ENCODE measurements at places on chromosomes 5 and 9.

DNA sequence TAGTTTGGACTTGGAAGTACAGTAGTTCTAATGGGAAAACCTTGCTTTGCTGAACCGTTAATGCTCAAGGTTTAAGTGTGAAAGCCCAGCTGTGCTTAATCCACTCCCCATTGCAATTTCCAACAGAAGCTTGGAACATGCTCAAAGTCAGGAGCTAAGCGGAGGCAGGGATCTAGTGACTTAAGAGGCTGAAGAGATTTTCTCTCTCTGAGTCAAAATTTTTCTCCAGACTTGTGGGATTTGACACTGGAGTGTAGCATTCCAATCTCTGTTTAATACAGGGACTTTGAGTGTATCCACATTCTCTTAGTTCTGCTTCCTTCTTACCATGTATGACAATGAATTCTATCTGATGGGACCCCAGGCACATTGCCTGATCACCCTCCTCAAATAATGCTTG lies 471.8 kb downstream of the KIF4B start:
- no peaks in the 10 kb centered on the region for H3K36me3 ChIP-seq
- H3K27me3 ChIP-seq: peaks cover 2% of the 10 kb centered on the region
- DNase-seq: no peak
- H3K4me1 ChIP-seq: no peaks in the 10 kb centered on the region

DNA sequence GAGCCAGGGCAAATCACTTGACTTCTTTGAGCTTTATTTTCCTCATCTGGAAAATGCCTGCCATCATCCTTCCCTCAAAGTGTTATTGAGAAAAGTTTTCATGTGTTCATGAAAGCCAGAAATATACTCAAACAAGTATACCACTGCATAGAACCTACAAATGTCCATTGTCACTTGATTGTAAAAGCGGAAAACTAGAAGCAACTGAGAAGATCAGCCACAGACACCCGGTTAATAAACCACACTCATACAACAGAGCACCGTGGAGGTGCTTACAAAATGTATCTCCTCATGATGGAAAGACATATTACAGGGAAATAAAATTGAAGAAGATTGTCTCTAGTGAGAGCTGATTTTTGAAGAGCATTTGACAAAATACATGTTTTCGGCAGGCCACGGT lies 117.2 kb upstream of the MSX2 start:
- no peak overlapping the region for H3K27ac ChIP-seq
- no peak for DNase-seq
- H3K27me3 ChIP-seq: no peaks in the 10 kb centered on the region
- no peak overlapping the region for H3K4me3 ChIP-seq
- H3K4me1 ChIP-seq: no peaks in the 10 kb centered on the region
- no peaks in the 10 kb centered on the region for H3K36me3 ChIP-seq

- no peaks in the 10 kb centered on the region for H3K36me3 ChIP-seq
- peaks cover 7% of the 10 kb centered on the region for H3K4me1 ChIP-seq
- DNase-seq: no peak
Measured at GRCh38 chr9:123749580-123750202, 180.2 kb downstream of the DENND1A start.

GRCh38 chr5:56638768-56639238 lies 176.5 kb upstream of the MAP3K1 start:
- no peaks in the 10 kb centered on the region for H3K36me3 ChIP-seq
- H3K27me3 ChIP-seq: peaks cover 43% of the 10 kb centered on the region
- no peak for DNase-seq
- H3K27ac ChIP-seq: no peak overlapping the region

DNA sequence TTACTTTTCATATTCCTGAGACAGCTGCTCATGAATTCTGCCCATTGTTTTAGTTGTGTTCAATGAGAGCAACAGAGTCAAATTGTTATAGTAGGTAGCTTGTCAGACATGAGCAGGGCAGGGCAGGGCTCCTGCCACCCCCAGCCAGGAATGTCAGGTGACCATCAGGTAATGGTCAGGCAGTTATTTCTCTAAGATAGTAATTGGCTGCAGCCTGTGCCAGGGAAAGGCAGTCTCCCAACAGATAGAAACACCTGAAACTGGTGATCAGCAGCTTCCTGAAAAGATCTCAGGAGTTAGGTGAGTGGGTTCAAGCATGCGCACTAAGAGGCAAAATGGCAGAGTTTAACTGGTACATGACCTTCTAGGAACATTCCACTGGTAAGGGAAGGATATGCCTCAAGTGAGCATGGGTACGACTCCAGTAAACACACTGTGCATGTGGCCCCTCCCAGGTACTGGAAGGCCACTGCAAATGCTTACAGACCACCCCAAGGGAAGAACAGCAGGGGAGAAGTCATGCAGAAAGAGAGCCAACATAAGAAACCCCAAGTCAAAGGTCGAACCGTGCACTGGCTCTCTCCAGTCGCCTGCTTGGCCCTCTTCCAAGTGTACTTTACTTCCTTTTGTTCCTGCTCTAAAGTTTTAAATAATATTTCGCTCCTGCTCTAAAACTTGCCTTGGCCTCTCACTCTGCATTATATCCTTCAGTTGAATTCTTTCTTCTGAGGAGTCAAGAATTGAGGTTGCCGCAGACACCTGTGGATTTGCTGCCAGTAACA lies 25.1 kb downstream of the CARTPT start:
- no peak for DNase-seq
- peaks cover 6% of the 10 kb centered on the region for H3K4me1 ChIP-seq
- H3K36me3 ChIP-seq: no peaks in the 10 kb centered on the region
- peaks cover 31% of the 10 kb centered on the region for H3K27me3 ChIP-seq
- H3K4me3 ChIP-seq: no peak overlapping the region

DNA sequence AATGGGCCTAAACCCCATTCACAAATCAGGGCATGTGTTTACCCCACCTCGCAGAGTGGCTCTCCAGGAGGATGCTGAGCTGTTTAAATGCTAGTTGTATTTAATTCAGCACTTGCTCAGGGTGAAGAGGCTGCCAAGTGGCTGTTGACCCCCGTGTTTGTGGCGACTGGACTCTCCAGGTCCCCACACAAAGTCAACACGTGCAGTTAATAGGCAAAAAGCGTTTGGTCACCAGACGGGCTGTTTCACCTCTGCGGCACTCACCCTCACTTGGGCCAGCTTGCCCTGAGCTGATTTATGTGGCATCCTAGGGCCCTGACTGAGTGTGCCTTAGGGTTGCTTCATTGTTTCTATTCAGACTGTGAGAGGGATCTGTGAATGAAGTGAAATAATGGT lies 152.3 kb downstream of the GAS1 start:
- no peak overlapping the region for H3K4me3 ChIP-seq
- no peak for DNase-seq
- H3K27me3 ChIP-seq: no peaks in the 10 kb centered on the region
- no peaks in the 10 kb centered on the region for H3K4me1 ChIP-seq

DNA sequence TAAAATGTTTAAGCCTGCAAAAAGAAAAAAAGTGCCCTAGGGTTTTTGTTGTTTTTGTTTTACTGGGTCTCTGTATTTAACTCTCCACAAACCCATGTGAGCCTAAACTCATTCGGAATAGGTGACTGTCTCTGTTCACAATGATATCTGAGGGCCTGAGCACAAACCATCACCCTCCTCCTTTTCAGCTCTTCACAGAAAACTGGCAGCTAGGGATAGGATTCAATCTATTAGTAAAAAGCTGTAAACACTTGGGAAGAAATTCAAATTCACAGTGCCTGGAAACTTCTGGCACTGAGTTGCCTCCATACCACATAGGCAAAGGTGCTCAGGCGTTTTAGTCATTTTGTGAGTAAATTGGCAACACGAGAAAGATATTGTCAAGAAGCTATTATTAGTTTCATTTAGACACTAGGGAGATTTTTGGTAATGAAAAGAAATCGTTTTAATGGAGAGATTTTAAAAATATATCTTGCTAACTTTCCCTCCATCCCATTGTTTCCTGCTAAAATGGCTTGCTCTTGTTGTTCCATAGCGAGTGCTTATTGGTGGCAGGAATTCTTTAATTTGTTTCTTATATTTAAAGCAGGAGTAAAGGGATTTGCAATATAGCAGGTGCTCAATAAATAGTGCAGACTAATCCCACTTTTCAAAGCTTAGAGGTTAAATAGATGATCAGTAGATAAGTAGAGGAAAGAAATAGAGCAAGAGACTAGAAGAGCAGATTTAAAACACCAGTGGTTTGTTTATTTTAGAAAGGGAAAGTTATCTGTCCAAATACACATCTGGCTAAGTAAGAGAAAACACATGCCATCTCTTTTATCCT lies 9.7 kb downstream of the FOXD1 start:
- no peak overlapping the region for H3K4me3 ChIP-seq
- H3K27me3 ChIP-seq: peaks cover 87% of the 10 kb centered on the region
- H3K36me3 ChIP-seq: peaks cover 1% of the 10 kb centered on the region
- no peak overlapping the region for H3K27ac ChIP-seq
- DNase-seq: no peak
- peaks cover 4% of the 10 kb centered on the region for H3K4me1 ChIP-seq

DNA sequence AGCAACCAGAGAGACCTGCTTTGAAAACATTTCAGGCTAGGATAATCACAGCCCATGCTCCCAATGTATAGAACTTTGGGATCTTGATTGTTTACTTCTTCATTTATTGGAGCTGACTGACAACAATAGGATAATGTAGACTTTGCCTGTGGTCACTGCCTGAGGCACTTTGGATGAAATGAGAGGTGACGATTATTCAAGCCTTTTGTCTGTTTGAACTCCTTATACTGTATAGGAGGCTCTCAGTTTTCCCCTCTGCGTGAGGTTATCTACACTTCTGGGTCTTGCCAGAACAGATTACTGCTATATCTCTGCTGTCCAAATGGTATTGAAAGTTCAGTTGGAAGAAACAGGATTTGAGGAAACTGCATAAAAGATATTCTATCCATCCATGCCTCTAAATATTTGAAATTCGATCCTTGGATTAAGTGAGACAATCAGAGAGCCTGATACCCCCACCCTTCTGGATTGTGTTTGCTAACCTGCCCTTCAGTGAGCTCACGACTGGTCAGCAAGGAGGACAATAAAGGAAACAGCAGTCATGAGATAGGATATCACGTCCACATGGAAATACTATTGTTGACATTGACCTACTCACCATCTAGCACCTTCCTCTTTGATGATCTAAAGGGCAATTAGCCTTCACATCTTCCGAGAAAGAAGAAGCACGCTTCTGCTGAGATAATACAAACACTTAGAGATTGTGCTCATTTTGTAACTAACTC lies 98.1 kb downstream of the DOCK8 start:
- H3K27ac ChIP-seq: peak overlapping the region; percentile 14
- no peaks in the 10 kb centered on the region for H3K4me1 ChIP-seq
- no peak overlapping the region for H3K4me3 ChIP-seq

DNA sequence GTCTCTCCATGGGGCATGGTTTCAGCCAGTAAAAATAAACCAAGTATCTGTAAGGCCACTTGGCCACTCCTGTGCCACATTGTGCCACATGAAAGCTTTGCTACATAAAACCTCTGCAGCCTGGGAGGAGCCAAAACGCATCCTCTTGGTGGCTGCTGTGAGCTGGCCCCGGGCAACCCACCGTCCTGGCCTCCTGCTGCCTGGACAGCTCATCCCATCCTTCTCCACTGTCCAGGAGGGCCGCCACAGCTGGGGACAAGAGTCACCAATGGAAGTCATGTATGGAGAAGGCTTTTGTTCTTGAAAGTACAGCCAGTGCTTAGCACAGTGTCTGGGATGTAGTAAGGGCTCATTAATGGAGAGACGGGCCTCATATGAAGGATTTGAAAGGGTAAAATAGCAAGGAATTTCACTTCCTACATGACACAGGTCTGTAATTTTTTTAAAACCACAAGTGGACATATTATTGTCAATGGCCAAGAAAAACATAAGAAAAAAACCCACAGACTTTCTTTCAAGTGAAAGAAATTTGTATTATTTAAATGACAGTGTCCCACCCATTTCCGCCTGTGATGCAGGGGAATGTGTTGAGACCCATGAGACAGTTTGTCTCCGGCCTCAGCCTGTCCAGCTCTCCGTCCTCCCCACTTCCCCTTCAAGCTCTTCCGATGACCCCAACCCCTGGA lies 6.6 kb downstream of the PTGES start:
- H3K4me3 ChIP-seq: no peak overlapping the region
- no peak overlapping the region for H3K27ac ChIP-seq
- DNase-seq: no peak
- no peaks in the 10 kb centered on the region for H3K4me1 ChIP-seq
- no peaks in the 10 kb centered on the region for H3K36me3 ChIP-seq
